ENCODE measurements at places on chromosomes 4 and X.

- no peak for DNase-seq
Measured at GRCh38 chr4:96519291-96519690, 679.4 kb downstream of the PDHA2 start.

DNA sequence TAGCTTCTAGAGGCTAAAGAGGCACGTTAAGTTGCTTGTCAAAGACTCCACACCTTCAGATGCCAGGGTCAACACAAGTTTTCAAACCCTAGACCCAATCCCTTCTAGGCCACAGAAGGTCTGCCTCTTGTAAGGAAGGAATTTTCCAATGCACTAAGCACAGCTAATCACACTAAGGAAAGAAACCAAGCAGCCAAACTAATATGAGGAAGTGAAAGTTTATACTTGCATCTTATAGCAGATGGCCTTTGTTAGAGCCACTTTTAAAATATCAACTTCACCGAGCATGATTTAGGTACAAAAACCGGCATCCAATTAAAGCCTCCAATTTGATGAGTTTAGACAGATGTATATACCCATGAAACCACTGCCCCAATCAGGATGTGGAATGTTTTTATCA is 9.9 kb downstream of the FHL1 start:
- no peak for DNase-seq

GRCh38 chr4:38605181-38605752 is 58.7 kb upstream of the KLF3 start:
- no peak for DNase-seq

GRCh38 chrX:139158256-139158655 is 372.3 kb upstream of the F9 start:
- no peak for DNase-seq

- no peak for DNase-seq
Measured at GRCh38 chr4:1959104-1959384, 49.7 kb downstream of the NELFA start.

DNA sequence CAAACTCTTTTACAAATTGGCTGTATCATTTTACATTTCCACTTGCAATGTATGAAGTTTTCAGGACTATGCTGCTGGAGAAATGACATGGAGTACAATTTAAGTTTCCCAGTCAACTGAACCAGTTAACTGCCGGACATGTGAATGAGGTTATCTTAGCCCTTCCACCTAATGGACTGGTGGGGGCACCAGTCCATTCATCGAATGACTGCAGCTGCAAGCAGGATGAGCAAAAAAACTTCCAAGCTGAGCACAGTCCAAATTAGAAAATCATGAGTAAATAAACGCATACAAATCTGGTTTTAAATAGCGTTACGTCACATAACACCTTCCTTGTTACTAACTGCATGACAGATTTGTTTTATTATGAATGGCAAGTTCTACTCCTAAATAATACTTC is 1131.5 kb downstream of the PCDH18 start:
- DNase-seq = no peak

DNA sequence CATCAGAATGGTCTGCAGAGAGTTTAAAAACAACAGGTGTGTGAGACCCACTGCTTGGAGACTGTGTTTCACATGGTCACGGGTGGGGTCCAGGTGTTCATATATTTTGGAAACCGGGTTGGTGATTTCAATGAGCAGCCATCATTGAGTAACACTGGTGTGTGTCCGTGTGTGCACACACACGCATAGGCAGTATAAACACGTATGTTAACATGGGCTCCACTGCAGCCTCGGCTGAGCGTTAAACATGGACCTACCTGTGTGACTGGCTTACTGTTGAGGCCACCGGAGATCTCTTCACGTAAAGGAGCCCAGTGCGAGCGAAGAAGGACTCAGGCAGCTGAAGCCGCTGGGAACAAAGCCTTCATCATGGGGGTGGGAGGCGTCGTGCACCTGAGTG is 56.9 kb upstream of the TLR3 start:
- no peak for DNase-seq

DNA sequence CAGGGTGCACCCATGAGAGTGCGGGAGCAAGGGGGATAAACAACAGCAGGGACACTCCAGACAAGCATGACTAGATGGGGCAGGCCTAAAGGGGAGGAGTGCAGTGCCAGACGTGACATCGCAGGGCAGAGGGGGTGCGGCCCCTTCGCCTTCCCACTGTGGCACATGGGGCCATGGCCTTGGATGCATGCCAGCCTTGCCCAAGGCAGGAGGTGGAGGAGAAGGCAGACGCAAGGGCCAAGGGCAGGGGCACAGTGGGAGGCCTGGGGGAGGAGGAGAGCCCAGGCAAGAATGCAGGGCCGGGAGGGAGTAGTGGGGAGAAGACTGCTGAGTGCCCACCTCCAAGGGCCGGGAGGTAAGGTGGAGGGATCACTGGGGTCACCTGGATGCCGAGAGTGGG is 21.6 kb downstream of the PNMA6E start:
- DNase-seq = no peak

DNA sequence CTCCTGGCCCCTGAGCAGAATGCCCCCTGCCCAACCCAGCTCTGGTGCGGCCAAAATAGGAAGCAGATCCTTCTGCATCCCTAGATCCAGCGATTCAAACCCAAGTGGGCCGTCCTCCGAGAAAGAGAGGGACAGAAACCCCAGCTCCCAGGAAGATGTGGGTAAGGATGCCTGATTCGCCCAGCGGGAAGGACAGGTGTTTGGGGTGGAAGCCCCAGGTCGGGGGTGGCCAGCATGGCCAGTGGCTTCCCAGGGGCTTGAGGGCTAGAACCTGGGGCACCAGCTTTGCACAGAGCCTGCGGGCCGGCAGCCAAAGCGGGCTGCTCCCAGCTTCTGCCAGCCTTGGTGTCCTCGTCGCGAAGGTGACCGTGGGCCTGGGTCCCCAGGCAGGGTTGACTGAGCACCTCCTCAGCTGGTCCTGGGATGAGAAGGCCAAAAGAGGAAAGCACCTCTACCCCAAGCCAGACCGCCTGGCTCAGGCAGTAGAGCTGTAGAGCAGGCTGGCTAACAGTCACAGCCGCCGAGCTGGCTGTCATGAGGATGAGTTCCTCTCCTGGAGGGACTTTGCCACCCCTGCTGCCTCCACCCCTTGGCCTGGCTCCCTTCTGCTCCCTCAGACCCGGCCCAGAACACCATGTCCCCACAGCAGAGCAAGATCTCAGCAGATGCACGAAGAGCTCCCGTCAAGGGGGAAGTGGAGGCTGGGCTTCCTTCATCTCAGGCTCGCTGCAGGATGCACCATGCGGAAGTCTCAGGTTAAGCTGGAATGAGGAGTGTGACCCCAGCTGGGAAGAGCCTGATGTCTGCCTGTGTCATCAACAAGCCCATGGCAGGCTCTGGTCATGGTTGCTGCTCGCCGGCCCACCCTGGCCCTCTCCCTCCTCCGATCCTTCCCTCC is 59.9 kb downstream of the CPZ start:
- no peak for DNase-seq

DNA sequence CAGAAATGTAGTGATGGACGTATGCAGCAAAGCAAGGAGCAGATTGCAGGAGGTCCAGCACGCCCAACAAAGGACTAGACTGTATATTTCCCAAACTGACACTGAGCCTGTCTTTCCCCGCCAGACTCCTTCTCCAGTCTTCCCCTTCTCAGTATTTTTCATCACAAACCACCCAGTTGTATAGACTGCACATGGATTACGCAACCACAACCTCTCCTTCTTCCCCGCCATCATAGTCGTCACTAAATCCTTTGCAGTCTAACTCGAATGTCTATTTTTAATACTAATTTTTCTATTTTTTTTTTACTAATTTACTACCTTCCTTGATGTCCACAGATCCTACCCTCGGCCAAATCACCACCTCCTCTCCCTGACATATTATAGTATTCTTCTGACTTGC is 105.4 kb downstream of the MTNR1A start:
- DNase-seq = no peak

DNA sequence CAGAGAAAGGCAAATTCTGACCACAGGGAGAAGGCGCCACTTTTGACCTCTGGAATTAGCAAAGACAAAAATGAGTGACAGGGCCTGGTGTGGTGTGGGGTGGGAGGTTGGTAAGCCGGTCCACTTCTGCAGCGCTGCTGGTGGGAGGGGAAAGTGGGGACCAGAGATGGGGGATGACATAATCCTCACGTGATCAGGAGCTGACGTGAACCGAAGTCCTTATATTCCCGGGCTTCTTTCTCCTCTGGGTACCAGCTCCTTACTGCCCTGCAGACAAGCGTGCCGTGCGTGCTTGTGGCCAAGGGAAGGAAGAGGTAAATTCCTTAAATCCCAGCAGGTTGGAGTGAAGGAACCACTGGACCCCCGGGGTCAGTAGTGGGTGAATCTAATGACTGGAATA is at the start of gene TCEAL7:
TCEAL7 (plus strand) TSS at position 249 of the 400 bp plus-strand sequence. CDS start 1,165 bp downstream, outside the sequence.
- DNase-seq = no peak

GRCh38 chr4:35539404-35540055 is 704.8 kb downstream of the ARAP2 start:
- no peak for DNase-seq

- DNase-seq = no peak
Measured at GRCh38 chr4:25815586-25815985, 47.2 kb downstream of the SEL1L3 start.

GRCh38 chr4:151359576-151359975 is 34.2 kb upstream of the SH3D19 start:
- no peak for DNase-seq

DNA sequence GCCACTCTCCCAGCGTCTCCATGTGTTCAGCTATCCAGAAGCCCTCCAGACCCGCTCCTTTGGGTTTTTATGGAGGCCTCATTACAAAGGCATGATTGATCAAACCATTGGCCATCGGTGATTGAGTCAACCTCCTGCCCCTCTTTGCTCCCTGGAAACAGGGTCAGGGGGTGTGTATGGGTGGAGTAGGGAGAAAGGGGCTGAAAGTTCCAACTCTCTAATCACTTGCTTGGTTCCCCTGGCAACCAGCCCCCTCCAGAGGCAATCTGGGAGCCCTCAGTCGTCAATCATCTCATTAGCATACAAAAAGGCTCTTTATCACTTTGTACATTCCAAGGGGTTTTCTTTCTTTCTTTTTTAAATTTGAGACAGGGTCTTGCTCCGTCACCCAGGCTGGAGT is 2.3 kb downstream of the TRIM2 start:
- DNase-seq = no peak

GRCh38 chr4:161247831-161248230 is 916.0 kb downstream of the FSTL5 start:
- DNase-seq = no peak

- DNase-seq = no peak
Measured at GRCh38 chrX:72117636-72118210, 14.0 kb downstream of the RTL5 start.

DNA sequence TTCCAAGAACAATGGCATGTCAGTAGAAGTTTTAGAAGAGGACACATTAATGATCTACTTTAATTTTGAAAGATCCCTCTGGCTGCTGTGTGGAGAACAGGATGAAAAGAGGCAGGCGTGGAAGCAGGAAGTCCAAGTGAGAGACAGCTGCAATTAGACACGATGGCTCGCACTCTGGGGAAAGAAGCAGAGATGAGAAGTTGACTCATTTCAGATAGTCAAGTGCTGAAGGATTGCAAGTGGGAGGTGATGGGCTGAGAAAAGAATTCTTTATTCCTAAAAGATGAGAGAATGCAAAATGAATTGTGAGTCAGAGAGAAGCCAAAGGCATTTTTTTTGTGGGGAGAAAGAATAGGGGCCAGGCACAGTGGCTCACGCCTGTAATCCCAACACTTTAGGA is 16.5 kb downstream of the RXFP1 start:
- no peak for DNase-seq

DNA sequence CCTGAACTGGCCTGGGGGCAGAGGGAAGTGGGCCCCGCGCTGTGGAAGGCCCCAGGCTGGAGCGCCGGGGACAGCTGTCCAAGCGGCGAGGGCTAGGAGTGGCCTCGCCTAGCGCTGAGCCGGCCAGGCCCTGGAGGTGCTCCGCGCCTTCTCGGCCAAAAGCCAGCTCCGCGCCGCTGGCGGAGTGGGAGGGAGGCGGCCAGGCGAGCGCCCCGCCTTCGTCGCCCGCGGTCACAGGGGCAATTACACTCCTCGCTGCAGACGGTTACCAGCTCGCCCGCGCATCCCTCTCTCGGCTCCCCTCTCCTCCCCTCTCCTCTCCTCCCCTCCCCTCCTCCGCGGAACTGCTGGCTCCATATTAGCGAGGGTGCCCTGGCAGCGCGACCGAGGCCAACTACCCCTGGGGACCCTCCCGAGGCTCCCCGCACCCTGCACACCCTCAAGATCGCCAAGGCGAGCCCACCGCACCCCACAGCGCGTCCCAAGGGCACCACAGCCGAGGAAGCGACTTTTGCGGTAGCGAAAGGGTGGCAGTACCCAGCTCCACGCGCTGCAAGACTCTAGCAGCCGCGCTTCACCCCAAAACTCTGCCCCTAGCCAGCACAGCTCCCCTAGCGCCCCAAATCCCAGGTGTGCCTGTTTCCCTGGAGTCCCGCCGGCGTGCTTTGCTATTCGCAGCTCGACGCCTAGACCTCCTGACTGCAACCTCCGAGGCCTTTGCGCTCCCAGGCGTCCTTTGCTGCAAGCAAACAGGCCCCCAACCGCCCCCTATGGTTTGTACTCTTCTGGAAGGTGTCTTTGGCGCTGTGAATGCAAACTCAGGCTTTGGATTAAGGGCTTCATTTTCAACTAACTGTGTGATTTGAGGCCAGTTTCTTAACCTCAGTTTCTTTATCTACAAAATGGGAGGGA is 91.4 kb downstream of the BCOR start:
- DNase-seq = no peak

DNA sequence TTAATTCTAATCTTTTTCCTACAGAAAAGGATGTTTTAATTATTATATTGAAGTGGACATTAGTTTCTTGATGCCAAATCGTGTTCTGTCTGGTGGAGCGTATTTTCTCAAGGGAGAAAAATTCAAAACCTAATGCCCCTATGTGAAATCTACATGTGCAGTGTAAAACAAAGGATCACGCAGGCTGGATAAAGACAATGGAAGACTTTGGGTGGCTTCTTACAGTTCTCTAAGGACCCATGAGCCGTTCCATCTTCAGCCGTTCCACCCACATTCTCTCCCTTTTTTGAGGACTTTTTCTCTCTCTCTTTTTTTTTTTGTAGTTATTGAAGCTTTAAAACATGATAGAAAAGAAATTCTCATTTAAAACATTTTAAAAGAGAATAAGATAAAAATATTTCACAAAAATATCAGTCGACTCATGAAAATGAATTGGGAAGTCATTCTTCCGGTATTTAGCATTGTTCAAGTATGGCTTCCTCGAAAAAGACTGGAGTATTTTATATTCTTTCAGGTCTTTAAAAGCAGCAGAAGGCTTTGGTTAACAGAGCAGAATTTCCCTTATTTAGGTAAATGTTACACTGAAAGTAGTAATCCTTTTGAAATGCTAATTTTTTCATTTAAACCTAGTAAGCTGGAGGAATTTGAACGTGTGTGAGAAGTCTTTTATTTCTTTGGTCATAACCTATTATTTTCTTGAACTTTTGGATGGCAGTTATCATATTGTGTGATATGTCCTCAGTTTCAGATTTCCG is 11.0 kb downstream of the TENM3 start:
- no peak for DNase-seq
